ENCODE measurements at places on chromosomes 16 and 17.

DNA sequence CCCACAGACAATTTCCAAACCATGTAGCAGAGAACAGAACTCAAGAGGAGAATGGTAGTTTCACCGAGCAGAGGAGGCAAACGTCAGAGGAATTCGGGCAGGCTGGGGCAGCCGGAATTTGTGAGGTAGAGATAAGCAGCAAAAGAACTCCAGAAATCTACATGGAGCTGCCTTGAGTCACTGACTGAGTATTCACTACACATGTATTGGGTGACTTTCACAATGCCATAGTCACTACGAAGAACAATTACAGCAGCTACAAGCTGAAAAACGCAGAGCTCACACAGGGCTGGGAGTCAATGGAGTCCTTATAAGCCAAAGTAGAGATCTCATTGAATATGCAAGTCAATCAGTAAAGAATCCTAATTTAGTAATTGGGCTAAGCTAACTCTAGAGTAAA is 13.4 kb downstream of the CMC2 start:
- DNase-seq, result peak; percentile 75

GRCh38 chr17:37221865-37222264 is 153.9 kb upstream of the C17orf78 start:
- DNase-seq, result no peak

GRCh38 chr16:87764600-87765472 is 950 bp downstream of the KLHDC4 start:
- DNase-seq, result no peak

DNA sequence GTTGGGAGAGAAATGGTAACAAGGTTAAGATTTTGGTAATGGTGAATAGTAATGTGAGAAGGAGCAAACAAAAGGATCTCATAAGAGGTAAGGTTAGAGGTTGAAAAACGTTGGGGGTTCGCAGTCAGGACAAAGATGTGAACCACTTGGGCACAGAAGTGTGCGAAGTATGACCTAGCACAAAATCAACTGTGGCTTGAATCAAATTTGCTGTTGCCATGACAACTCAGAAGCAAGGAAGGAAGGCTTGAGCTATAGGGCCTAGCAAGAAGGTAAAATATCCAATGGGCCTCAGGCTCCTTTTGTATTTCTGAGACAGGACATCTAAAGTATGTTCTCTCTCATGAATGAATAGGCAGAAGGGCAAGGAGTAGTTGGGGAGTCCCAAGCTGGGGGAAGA is 24.5 kb upstream of the TEKT1 start:
- peak; percentile 32 for DNase-seq

DNA sequence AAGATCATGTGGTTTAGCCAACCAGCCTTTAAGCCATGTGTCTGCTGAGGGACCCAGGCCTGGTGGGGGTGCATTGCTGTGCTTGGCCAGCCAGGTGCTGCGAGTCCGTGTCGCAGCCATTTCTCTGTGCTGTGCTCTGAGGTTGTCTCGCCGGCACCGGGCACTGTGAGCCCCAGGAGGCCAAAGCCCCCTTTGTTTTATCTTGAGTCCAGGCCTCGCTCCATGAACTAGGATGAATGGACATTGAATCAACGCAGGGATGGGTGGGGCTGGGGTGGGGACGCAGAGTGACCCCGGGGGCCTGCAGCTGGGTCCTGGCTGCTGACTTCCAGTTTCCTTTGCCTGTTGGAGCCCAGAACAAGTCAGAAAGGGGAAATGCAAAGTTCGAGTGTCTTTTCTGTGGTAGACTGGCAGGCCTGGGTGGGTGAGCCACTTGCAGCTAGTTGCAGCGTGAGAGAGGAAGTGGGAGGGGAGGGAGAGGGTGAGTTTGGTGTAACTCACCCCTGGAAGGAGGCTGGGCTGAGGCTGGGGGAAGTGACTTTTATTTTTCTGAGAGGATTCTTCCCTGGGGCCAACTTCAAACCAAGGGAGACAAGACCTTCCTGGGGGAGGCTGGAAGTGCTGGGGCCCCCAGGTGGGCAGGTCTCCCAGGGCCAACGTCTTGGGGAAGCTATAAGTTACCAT is 324.7 kb downstream of the SEC14L1 start:
- peak; percentile 82 for DNase-seq

DNA sequence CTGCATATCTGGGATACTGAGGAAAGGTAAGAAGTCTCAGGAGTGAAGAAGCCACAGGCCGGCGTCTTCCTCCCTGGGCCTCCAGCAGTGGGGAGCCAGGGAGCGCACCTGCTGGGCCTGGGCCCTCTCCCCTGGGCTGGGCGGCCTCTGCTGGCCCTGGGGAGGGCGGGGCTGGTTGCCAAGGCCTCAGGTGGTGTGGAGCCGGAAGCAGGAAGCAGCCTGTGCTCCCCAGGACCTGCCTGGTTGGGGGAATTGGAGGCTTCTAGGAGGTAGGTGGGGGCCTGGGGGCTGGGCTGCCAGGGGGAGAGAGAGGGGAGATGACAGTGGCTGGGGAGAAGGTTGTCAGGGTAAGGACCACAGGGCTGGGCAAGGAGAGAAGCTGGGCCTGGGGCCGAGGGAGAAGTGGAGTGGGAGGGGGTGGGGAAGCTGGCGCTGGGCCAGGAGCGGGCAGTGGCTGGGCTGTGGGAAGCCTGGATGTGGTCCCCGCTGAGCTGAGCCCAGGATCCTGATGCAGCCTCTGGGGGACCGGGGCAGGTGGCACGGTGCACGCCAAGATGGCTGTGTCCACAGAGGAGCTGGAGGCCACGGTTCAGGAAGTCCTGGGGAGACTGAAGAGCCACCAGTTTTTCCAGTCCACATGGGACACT is at the start of gene SMIM22:
SMIM22 (plus strand) TSS at position 189 of the 647 bp plus-strand sequence; CDS start at position 555, 366 bp downstream.
- DNase-seq, result no peak

- no peak for DNase-seq
These were observed 83.0 kb upstream of the TBC1D3K start for GRCh38 chr17:37841232-37841631.

Data from mesendoderm (in vitro differentiated cells).